Upper lobe of left lung (tissue), 6 donors: ENCODE measurements at places on chromosomes 16 and 17.

DNA sequence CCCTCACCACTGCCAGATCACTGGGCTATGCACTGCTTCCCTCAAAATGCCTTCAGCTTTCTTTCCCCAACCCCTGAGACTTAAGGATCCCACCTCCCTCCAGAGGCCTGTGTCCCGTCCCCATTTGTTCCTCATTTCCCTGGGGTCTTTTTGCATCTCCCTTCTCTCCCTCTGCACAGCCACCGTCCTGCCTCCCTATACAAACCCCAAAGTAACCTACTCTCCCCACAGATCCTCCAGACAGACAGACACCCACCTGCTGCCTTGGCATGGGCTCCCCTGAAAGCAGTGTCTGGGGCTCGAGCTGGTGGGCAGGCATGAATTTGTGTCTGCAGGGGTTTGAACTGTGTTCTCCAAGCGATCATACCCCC, 69.4 kb upstream of the TNRC6C start:
- DNase-seq, result no peak
- H3K4me1 ChIP-seq, result peaks cover 10% of the 10 kb centered on the region
- H3K36me3 ChIP-seq, result no peaks in the 10 kb centered on the region
- no peak overlapping the region for H3K27ac ChIP-seq
- H3K4me3 ChIP-seq, result no peak overlapping the region

DNA sequence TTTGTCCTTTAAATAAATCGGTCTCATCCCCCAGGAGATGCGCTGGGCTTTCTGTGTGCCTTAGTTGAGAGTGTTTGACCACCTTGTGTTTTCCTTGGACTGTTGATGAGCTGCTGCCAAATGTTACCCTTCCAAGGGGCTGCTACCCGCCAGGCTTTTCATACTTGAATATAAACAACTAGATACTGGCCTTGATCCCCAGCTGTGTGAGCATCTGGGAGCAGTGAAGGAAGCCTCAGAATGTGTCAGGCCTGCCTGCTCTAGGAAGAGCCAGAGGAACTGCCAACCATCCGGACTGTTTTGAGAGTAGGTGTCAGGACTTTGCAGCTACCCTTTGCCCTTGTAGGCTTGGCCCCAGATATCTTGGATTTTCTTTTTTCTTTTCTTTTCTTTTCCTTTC, 57.8 kb downstream of the LDHD start:
- DNase-seq, result no peak
- no peak overlapping the region for H3K27ac ChIP-seq
- H3K27me3 ChIP-seq, result no peaks in the 10 kb centered on the region
- no peak overlapping the region for H3K4me3 ChIP-seq

GRCh38 chr16:66878067-66878466, 2.2 kb upstream of the PDP2 start:
- H3K27ac ChIP-seq, result no peak overlapping the region
- H3K36me3 ChIP-seq, result no peaks in the 10 kb centered on the region
- no peaks in the 10 kb centered on the region for H3K27me3 ChIP-seq
- no peak for DNase-seq

- peaks cover 56% of the 10 kb centered on the region for H3K4me1 ChIP-seq
- H3K36me3 ChIP-seq, result peaks cover 65% of the 10 kb centered on the region
- no peak for DNase-seq
- H3K4me3 ChIP-seq, result no peak overlapping the region
- no peaks in the 10 kb centered on the region for H3K27me3 ChIP-seq
These were observed 3.6 kb upstream of the POLG2 start for GRCh38 chr17:64500487-64500859.

DNA sequence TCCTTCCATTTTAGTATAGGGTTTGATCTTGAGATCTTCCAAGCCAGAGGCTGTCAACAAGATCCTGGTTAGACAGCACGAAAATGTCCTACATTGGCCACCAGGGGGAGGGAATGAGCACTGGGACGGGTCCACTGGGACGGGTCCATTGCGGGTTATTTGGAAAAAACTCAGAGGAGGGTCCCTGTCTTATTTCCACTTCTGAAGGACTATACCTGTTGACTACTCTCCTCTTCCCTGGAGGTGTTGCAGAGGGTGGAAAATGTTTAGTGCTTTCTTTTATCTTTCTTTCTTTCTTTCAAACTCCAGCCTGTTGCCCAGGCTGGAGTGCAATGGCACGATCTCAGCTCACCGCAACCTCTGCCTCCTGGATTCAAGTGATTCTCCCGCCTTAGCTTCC, 2.5 kb downstream of the TTLL6 start:
- H3K27me3 ChIP-seq, result no peaks in the 10 kb centered on the region
- DNase-seq, result no peak
- no peak overlapping the region for H3K27ac ChIP-seq
- H3K4me3 ChIP-seq, result no peak overlapping the region
- H3K4me1 ChIP-seq, result peaks cover 12% of the 10 kb centered on the region
